ENCODE measurements at places on chromosomes 2 and 18.
A peak's percentile ranks its signal among the peaks of the same experiment; 100 is the strongest.

DNA sequence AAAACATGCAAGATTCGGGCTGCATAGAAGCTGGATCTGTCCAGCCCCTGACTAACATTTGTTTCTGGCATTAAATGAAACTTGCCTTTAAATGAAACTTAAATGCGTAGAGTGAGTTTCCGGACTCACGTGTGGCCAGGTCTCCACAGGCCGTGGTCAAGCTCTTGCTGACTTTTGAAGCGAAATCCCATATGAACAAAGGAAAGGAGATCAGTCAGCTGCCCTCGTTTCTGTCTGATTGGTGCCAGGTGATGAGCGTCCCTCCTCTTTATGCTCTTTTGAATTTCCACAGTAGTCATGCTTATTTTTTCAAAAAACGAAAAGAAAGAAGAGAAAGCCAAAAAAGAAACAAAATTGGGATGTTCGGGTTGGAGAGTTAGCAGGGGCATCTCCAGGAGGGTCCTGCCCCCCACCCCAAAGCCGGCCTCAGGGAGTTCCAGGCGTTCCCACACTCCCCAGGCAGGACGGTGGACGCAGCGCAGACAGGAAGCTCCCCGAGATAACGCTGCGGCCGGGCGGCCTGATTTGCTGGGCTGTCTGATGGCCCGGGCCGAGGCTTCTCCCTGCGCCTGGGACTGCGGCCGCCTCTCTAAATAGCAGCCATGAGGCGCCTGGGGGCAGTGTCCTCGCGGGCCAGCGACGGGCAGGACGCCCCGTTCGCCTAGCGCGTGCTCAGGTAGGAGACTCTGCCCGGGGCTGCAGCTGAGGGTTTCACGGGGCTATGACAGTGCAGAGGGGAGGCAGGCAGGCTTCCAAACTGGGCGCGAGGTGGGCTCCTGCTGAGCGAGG is at the start of gene COLEC11:
COLEC11 (plus strand) TSS at position 620 of the 789 bp plus-strand sequence. CDS start 9,229 bp downstream, outside the sequence.
- peak; percentile 27 for DNase-seq

- no peak for DNase-seq
These were observed 430.0 kb downstream of the ZNF516 start for GRCh38 chr18:76064998-76065397.

- DNase-seq = no peak
These were observed 684.4 kb downstream of the IRS1 start for GRCh38 chr2:226115102-226115831.

- DNase-seq = no peak
These were observed 7.0 kb downstream of the ITSN2 start for GRCh38 chr2:24353364-24353763.

- peak; percentile 23 for DNase-seq
These were observed 530 bp downstream of the GALNT1 start for GRCh38 chr18:35581898-35582641.

GRCh38 chr18:23134780-23135549 is at the start of gene CABLES1:
Gene CABLES1, plus strand, starts transcription at chr18:23135485. Its CDS starts 278 bp downstream, at chr18:23135763.
- peak; percentile 77 for DNase-seq

GRCh38 chr2:16407358-16407757 is 258.3 kb downstream of the CYRIA start:
- DNase-seq = no peak

Data from left lung (tissue), 14 donors.